RWPE2 (cell line): ENCODE measurements at places on chromosomes 5 and 9.

DNA sequence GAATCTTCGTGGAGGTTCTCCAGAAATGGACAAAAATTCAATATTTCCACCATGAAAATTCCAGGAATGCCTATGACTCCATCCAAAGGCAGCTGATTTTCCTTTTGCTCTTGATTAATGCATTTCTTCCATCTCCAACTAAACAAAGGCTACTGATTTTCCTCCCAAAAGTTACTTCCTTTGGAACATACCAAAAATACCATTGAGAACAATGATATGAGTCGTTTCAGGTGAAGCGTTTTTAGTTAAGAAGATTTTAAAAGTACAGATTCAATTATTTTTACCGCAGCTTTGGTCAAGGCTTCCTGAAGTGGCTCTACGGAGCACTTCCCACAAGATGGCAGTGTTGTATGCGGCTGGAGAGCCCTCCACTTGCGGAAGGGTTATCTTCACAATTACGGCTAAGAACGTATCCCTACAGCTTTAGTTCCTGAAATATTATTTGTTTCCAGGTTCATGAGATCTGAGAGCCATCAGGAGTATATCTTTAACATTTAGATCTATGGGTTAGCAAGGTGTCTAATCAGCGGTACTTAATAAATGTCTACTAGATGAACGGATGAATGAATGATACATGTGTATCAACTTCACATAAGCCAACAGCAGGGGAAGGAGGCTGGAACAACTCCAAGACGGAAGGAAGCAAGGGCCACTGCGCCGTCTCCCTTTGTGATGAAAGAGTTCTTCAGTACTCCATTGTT is 35.9 kb upstream of the ARSB start:
- no peak for DNase-seq

DNA sequence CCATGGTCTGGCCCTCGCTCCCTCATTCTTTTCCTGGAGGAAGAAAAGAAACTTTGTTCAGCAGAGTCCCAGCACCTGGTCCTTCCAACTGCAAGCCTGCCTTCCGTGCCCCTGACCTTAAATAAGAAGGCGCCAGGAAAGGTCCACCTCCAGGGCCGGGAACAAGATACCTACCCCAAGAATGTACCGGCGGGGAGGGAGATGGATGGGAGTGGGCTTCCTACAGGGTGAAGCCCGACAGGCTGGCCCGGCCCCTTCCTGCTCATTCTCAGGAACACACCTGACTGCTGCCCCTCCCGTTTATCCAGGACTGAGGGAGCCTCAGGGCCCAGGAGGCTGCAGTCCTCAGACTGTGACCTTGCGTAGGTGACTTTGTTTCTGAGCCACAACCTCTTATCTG is 27.3 kb upstream of the GFPT2 start:
- no peak for DNase-seq

- no peak for DNase-seq
These were observed 86.5 kb upstream of the CCDC112 start for GRCh38 chr5:115382989-115383388.

DNA sequence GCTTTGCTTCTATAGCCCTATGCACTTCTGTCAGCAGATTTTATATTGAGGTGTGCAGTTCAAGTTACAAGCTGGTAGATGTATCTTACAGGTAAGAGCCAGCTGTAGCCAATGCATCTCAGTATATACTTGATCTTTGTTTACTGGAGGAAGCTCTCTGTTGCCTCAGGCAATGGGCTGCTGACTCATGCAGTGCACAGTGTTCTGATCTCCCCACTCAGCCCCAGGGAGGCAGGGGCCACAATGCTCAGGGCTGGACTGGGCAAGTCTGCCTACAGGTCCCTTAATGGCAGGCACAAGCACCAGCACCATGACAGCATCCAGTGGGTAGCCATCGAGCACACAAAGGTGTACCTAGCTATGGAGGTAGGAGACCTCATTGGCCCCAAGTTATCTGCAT is 178.8 kb upstream of the CDH10 start:
- peak; percentile 81 for DNase-seq

- no peak for DNase-seq
These were observed 212.0 kb upstream of the KIF2A start for GRCh38 chr5:62093976-62094375.

- no peak for DNase-seq
These were observed 489.3 kb downstream of the TLE4 start for GRCh38 chr9:80061096-80061495.

DNA sequence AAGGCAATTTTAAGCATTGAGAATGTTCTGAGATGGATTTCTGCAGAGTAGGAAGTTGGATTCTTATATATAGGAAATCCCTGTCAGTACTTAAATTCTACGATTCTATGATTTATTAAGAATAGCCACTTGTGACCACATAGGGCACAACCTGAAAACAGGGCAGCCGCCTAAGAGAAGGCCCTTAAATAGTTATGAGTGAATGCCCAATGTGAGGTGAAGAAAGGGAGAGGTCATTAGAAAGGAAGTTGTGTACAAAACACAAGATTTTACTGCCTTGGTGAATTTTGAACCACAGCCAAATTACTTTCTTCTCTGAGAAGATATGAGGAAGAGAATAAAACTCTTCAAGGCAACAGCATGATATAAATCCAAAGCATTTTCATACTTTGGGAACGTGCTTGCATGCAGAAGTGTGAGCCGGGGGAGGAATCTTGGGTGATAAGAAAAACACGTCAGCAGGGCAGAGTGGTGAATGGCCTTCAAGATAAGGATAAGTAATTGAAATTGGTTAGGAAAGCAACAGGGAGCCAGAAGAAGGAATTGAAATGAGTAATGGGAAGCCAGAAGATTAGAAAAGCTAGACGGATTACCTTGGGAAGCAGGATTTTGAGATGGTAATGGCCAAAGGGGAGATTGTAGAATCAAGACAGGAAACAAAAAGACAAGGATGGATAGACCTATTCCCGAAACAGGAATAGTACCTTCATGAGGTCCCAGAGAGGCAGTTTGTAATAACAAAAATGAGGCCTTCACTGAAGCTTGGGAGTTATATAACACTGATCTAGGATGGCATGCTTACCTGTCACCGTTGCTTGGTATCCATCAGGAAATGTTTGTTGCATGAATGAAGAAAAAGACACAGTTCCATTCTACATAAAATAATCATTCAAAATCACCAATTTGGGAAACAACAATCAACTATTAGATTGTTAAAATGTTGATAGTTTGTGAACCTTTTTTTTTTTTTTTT is 244.3 kb downstream of the PDE4D start:
- DNase-seq, result no peak

DNA sequence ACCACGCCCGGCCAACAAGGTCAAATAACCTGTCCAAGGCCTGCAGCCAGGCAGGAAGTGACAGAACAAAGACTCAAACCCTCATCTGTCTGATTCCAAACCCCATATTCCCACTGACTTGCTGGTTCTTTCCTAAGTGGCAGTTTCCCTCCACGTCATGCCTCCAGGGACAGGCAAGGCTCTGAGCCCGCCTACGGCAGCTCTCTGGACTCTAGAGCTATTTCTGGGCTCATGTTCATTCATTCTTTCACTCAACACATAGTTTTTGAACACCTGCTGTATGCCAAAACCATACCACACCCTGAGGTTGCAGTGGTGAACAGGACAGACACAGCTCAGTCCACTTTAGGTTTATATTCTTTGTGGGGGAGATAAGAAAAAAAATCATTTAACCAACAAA is 5.2 kb upstream of the FBP1 start:
- no peak for DNase-seq

DNA sequence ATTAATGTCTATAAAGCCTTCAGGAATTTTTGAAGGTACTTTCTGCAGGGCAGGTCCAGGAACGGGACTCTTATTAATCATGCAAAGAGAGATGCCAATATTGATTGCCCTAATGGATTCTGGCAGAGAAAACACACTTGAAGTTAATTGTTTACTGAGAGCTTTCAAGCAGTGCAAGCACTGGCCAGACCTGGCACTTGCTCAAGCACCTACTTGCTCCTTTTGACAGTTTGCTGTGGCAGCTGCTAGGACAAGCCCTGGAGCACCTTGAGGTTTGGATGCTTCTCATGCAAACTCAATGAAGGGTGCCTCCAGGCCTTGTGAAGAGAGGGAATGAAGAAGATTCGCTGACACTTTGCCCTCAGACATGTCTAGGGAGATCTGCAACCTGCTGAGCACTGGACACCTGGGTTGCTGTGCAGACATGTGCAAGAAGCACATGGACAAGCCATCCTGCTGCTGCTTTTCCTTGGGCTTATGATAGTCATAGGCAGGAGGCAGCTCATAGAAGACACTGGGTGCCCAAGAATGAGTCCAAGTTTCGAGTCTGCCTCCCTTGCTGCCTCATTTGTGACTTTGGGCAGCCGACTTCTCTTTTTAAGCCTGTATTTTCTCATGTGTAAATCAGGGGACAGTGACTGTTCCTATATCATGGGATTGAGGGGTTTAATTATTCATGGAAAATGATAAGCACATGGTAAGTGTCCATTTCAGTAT is 88.8 kb upstream of the EQTN start:
- DNase-seq, result no peak

DNA sequence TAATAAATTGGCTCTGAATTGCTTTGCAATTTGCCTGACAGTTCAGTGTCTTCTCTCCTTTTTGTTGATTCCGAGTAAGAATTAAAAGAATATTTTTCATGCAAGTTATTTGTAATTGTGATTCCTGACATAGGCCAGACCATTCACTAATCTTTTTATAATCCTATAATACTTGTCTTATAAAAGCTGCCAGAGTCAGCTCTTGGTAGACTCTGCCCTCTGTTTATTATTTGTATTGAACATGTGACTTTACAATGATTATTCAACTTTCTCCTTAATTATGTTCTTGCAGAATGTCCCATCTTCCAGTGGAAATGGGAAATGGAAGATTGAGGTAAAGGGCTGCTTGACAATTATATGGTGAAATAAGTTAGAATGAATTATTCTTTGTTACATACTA is 121.0 kb downstream of the SV2C start:
- no peak for DNase-seq

- DNase-seq, result no peak
These were observed 156.4 kb upstream of the MAP3K1 start for GRCh38 chr5:56658972-56659371.

DNA sequence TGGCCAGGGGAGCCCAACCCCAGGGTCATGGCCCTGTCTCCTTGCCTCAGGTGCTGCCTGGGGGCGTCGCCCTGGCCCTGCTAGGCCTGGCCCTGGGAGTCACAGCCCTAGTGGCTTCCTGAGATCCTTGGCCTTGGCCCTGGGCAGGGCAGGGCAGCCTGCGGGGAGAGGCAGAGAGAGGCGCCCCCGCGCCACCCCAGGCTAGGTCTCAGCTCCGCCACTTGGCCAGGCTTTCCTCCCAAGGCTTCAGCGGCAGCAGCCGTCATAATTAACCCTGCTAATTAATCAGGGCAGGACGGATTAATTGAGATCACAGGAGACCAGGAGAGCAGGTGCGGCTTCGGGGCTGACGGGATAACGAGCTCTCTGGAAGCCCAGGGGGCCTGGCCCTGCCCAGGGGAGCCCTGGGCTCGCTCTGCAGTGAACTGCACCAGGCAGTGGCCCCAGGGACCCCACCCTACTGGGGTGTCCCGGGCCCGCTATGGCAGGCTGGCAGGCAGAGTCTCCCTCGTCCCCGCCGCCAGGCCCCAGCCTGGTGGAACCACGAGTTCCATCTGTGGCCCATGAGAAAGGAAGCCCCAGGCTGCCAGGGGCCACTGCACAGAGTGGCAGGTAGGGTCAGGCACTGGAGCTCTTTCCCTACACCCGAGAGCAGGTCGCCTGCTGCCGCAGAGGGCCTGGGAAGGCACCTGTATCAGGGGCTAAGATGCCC is 269.6 kb downstream of the PBX3 start:
- peak; percentile 42 for DNase-seq

GRCh38 chr5:174003795-174004194 is 14.8 kb downstream of the C5orf47 start:
- DNase-seq, result no peak

DNA sequence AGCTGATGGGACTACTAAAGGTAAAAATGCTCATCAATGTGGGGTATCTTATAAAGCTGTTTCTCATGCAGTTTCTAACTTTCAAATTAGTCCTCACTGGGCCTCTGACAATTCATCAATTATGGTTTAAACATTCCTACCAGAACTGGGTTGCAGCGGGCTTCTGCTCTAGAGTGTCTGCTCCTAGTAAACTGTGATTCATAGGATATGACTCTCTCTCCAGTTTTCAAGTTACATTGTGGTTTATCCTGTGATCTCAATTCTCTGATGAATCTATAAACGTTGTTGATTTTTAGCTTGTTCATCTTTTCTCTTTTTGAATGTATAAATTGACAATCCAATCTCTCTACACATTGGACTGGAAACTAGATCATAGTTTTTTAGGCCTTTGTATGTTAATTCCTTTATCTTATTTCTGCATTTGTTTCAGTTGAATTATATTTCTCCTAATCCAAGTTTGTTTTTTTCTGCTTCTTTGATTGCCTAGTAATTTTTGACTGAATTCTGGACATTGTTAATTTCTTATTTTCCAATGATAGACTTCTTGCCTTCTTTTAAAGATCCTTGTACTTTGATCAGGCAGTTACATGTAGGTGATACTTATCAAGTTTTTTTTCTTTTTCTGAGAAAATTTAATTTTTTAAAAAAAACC is 822.6 kb downstream of the TLE1 start:
- no peak for DNase-seq

GRCh38 chr9:103837940-103838339 is 256.2 kb upstream of the SMC2 start:
- no peak for DNase-seq

- peak; percentile 77 for DNase-seq
These were observed at the start of gene EPB41L4A for GRCh38 chr5:112419164-112419985. TSS of gene EPB41L4A (minus strand) at chr5:112419277. CDS start at chr5:112419039, 238 bp downstream.

- DNase-seq, result no peak
These were observed 498.8 kb downstream of the KIF4B start for GRCh38 chr5:155512329-155512728.

DNA sequence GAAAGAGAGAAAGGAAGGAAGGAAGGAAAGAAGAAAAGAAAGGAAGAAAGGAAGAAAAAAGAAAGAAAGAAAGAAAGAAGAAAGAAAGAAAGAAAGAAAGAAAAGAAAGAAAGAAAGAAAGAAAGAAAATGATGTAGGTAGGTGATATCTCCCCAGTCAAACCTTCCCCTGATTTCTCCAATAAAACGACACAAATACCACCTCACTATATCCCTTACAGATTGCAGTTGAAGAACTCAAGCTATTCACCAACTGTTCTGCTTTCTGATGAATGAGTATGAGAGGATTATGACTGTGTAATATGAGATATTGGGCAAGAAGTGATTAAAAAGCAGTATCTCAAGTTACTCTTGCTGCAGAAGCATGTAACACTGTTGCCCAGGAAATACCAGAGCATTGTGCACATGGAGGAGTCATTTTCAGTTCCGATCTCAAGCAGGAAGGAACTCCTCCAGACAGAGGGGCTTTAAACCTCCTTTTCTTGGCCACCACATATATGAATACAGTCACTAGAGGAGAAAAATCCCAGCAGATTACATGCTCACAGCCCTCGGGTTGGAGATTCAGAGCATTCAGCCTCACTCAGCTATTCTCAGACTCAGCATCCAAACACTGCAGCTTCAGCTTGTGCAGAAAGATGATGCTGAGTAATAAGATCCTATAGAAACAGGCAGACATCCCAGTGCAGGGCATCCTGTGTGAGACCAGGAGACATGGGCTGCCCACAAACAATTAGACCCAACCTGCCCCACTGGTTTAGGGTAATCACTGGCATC is 61.4 kb downstream of the UGCG start:
- DNase-seq, result peak; percentile 66

GRCh38 chr5:7983433-7983832 is 114.5 kb downstream of the MTRR start:
- DNase-seq, result no peak

- no peak for DNase-seq
These were observed 118.5 kb downstream of the INVS start for GRCh38 chr9:100217536-100217935.

GRCh38 chr5:163478126-163478981 is 17.9 kb downstream of the HMMR start:
- DNase-seq, result no peak
